ENCODE measurements at places on chromosomes 3 and 15.

- DNase-seq = no peak
These were observed 4.8 kb upstream of the RGMA start for GRCh38 chr15:93093765-93094164.

DNA sequence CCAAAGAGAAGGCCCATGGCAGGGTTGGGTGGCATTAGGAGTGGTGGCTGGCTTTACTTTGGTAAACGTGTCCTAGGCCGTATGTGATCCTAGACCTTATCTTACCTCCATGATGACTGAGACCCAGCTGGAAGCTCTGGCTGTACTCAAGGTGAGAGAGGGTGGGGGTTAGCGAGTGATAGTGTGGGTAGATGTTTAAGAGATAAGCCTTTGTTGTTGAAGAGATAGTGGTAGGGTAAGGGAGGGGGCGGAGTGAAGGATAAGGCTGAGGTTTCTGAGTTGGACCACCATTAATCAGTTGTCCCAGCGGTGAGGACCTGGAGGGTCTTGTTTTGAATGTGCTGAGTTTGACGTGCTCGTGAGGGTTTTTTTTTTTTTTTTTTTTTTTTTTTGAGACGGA is 61.5 kb upstream of the ULK4 start:
- DNase-seq = no peak

GRCh38 chr15:65930134-65930533 is 60.8 kb downstream of the RAB11A start:
- no peak for DNase-seq

DNA sequence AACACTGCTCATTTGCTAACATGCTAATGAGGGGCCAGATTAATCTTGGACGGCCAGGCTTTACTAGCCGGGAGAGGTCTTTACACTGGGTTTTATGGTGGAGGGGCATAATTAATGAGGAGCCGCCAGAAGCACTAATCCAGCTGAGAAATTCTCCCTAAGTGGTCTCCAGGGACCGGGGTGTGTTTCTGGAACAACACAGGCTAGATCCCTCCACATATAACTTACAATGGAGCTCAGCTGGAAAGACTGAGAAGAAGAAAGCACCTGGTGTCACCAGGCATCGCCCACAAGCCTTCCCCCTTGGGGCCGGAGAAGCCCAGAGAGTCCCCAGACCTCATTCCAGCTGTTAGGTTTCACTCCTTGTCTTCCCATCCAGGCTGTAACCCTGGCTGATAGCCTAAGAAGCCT is 127.5 kb downstream of the MEGF11 start:
- DNase-seq = no peak
